ENCODE measurements at places on chromosomes 7 and 10. TPM values are rescaled to one million over a fixed set of nuclear protein-coding genes. Genes with fewer than 3 reads are reported as not detected.

Gene FBXO24
- total RNA-seq, result 0.15 TPM

Gene ASB10
- total RNA-seq, result not detected

Gene ZNF488
- 13.3 TPM for total RNA-seq

Gene HGF
- 0.01 TPM for total RNA-seq
